ENCODE measurements at places on chromosomes 12 and 14.

GRCh38 chr14:21612324-21612723 is 22.4 kb downstream of the OR10G2 start:
- DNase-seq, result peak; percentile 15

DNA sequence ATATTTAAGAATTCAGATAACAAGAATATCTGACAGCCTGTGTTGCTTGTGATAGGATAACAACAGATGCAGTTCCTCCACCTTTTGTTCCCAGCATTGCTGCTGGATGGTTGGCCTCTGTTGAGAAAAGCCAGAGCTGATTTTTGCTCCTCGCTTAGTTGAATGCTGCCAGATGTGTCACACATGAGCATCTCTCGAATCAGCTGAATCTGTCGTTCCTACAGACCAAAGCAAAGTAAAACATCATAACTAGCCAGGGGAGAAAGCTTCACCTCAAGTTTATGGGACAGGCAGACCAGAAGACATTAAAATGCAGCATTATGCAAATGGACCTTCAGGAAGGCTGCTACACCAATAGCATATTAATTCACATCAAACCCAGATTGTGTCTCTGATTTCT is 20.1 kb downstream of the RACGAP1 start:
- DNase-seq, result no peak

DNA sequence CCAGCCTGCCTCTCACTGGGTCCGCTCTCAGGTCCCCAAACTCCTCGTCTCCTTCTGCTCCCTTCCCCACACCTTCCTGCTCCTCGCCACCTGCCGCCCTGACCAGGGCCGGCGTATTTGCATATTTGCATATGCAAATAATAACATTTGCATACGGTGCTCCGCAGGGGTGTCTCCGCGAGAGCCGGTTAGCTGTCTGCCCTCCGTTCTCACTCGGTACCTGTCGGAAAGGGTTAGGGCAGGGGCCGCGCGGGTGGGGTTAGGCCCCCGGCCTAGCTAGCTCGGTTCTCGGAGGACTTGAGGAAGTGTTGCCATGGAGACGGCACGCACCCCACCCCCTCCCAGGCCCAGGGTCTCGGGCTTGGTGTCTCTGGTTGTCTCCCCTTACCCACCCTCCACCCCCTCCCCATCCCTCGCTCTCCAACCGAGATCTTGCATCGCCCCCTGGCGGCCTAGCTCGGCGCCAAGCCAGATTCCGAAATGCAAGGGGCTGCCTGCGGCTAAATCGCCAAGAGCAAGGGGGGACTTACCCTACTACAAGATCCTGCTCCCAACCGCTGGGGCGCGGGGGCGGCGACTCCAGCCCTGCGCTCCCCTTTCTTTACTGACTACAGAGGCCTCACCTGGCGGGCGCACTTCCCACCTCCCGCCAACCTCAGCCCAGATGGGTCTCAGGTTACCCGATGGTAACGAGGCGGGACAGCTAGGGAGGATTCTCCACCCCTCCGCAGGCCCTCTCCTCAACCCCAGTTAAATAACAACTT is 8.1 kb downstream of the STAC3 start:
- peak; percentile 90 for DNase-seq

DNA sequence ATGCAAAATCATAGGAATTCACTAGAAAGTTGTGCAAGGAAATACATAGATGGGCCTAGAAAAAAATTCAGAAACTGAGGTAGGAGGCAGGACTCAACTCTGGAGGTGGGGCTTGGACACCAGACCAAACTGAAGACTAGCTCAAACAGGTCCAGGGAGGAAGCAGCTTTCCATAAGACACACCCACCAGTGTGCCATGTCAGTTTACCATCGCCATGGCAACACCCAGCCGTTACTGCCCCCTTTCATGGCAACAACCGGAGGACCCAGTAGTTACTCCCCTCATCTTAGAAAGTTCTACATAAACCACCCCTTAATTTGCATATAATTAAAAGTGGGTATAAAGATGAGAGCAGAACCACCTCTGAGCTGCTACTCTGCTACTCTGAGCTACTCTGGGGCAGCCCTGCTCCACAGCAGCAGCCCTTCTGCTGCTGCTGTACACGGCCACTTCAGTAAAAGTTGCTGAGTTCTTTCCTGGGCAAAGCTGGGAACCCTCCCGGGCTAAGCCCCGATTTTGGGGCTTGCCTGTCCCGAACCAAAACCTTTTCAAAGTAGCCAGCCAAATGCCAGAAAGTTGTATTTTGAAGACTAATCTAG is 30.8 kb upstream of the NINJ2 start:
- DNase-seq, result no peak

GRCh38 chr14:88310021-88310420 is 13.0 kb downstream of the KCNK10 start:
- no peak for DNase-seq

DNA sequence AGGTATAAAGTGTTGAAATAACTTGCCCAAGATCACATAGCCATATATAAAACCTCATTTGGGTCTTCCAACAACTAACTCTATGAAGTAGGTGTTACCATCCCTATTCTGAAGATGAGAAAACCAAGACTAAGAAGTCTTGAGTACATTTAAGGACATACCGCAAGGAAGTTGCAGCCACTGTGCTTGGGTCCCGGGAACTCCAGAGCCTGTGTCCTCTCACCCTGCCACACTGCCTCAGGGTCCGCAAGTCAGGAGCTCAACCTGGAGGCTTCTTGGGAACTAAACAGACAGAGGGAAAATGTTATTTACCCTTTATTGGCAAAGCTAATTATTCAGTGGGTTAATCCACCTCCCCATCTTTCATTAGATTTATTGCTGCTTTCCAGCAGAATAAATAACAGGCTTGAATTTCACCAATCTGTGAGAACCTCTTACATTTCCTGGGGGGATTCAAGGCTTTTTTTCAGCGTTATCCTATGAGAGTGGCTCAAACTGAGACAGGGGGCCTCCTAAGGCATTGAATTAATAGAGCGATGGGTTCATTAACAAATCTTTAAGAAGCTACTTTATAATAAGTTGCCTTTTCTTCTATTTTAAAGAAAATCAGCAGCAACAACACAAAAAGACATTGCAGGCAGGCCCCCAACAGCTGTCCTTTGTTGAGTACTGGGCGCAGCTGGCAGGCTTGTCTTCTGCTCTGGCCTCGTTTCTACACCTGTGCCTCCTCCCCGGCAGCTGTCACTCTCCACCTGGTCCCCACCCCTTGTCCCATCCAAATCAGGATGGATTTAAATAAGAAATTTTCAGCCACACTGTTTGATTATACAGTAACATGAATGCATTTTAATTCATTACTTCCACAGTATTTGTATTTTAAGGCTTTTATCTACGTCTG is 25.3 kb downstream of the PHLDA1 start:
- DNase-seq, result no peak

DNA sequence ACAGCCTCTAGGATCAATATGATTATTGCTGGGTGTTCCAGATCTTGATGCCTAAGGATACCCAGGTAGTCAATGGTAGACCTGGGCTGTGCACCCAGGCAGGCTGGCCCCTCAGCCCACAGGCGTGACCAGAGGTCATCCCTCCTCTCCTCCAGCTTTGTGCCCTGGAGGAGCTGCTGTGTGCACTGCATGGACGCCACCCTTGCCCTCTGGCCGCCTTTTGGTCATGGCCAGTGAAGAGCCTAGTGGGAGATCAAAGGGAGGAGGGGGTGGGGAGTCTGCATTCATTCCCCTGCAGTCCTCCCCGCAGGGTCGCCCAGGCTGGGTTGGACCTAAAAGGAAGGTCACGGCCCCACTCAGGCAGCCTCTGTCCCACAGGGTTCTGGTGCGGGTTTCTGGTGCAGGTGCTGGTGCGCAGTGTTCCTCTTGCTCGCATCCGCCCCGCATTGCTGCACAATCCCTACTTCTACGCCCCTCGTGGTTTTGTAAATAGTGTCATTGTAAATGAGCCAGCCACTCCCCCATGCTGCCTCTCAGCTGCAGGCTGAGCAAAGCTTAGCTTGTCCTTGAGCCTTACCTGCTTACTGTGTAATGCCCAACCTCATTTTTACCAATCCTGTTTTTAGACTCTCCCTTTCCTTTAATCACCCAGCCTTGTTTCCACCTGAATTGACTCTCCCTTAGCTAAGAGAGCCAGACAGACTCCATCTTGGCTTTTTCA is 55.3 kb downstream of the PSMA6 start:
- no peak for DNase-seq

GRCh38 chr12:114406316-114406983 is 506 bp upstream of the TBX5 start:
- DNase-seq, result peak; percentile 81

- DNase-seq, result no peak
Measured at GRCh38 chr14:20428010-20428365, 8.0 kb downstream of the KLHL33 start.

- DNase-seq, result no peak
Measured at GRCh38 chr12:87813476-87814234, 215.5 kb downstream of the C12orf50 start.

DNA sequence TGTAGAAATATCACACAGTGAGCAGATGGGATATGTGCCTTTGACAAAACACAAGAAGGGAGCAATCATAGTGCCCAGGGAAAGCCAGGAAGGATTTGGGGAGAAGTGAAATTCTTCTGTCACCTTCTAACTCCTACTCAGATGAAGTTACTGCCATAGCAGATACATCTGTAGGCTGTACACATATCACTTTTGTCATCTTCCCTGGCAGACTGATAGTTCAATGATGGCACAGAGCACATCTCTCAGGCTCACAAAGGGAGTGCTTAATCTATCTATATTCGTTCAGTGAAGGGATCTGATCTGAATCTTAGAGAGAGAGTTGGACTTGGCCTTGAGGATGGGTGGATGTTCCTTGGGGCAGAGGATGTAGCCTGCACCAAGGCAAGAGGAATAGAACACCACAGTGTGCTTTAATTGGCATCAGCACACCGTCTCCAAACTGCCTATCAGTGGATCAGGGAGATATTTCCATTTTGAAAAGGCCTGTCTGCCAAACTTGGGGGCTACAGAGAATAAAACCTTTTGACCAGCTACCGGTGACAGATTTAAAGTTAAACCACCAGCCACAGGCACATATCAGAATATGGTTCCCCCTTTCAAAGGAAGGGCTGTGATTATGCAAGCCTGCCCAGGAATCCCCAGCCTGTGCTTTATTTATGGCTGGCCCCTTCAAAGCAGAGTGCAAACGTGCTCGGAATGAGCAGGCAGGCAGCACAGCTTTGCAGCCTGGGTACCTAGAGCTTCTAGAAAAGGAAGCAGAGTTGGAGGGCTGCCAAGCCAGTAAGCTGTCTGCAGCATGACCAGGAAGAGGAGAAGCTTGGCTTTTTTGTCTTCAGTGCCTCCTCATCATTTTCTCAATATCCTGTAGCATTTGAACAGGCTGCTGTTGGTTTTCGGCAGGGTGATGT is 165.5 kb upstream of the DYRK2 start:
- peak; percentile 73 for DNase-seq

DNA sequence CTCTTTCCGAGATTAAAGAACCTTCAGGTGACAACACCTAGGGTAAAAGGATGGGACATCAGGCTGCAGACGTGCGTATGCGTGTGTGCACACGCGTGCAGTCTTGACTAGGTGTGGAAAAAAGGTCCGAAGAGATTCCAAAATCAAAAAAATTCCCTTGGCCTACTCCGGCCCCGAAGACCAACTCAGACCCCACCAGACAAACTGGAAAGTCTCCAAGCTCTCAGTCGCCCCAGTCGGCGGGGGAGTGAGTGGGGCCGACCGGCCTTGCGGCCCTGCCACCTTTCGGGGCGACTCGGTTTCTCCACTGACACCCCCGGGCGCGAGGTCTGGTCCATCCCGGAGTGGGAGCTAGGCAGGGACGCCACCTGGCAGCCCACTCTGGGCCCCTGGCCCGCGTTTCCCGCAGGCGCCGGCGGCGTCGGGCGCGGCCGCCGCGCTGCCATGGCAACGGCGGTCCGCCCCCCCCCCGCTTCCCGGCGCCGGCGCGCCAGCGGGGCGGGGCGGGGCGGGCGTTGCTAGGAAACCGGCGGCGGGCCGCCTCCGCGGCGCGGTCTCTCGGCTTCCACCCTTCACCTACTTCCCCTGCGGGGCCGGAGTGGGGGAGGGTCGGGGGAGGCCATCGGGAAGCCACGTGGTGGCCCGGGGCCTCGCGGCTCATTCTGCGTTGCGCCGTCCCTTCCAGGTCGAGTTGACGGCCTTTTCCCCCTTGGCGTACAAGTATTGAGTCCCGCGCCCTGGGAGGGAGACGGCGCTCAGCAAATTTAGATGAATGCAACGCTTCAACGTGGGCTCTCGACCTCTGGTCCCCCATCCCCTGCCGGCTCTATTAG is 253.1 kb downstream of the EFCAB11 start:
- DNase-seq, result peak; percentile 94

- no peak for DNase-seq
Measured at GRCh38 chr12:92233346-92234015, 87.8 kb upstream of the BTG1 start.

- no peak for DNase-seq
Measured at GRCh38 chr12:56989861-56990610, 16.3 kb downstream of the ZBTB39 start.

DNA sequence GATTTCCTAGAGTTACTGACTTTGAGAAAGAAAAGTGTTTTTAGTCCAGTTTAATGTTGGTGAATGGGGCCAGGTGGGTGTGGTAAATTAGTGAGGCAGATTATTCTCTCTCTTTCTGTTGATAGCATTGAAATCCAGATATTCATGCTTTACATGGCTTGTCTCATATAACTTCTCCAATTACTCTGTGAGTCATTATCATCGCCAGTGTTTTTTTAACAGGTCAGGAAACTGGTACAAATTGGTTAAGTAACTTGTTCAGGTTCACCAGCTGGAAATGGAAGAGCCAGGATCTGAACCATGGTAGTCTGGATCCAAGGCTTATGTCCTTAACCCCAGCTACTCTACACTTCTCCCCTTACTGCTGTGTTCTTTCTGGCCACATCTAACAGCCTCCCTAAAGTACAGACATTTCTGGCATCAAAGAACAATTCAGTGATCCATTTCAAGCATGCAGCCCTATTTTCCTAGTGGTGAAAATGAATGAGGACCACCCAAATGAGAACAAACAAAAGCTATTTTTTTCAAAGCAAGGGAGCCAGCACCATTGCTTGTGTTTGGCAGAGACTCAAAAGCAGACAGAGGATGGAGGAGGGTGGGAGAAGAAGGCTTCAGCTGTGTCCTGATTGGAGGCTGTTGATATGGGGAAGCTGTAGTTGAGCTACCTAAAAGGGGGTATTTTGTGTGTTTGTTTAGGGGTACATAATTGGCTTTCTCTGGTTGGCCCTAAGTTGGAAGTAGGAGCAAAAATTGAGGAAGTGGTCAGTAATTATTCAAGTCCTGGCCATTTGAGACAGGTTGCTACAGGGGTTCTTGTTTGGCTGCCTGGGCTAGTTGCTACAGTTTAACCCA is 1.7 kb downstream of the IRAK3 start:
- no peak for DNase-seq

GRCh38 chr12:131994589-131994988 is 44.8 kb downstream of the EP400 start:
- DNase-seq, result no peak

All from osteoblast (primary cell).